ENCODE measurements at places on chromosomes 11 and 22.

- DNase-seq: no peak
Observed at GRCh38 chr11:38481391-38481790, 1883.4 kb upstream of the RAG2 start.

GRCh38 chr22:38311323-38311620, 6.0 kb downstream of the CSNK1E start:
- no peak for DNase-seq

DNA sequence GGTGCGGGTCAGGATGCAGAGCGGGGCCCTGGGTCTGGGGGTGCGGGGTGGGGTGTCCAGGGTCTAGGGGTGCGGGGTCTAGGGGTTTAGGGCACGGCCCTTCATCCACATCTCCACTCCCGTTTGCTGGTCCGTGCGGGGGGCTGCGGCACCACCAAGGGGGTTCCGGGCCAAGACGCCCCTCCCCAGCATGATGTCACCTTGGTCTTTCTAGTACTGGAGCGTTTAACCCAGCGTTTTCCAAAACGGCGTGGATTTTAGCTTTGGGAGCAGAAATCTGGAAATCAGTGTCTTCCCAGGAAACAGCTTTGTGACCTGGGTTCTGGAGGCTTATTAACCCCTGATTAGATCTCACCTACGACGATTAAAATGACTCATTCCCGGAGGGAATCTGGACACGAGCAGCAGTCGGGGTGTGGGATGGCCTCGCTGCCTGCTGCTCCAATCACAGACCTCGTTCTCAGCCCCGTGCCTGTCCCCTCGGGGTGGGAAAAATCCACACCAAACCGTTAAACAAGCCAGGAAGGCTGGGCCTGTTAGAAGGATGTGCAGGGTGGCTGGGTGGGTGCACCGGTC, 759 bp downstream of the AP2A2 start:
- DNase-seq: no peak

DNA sequence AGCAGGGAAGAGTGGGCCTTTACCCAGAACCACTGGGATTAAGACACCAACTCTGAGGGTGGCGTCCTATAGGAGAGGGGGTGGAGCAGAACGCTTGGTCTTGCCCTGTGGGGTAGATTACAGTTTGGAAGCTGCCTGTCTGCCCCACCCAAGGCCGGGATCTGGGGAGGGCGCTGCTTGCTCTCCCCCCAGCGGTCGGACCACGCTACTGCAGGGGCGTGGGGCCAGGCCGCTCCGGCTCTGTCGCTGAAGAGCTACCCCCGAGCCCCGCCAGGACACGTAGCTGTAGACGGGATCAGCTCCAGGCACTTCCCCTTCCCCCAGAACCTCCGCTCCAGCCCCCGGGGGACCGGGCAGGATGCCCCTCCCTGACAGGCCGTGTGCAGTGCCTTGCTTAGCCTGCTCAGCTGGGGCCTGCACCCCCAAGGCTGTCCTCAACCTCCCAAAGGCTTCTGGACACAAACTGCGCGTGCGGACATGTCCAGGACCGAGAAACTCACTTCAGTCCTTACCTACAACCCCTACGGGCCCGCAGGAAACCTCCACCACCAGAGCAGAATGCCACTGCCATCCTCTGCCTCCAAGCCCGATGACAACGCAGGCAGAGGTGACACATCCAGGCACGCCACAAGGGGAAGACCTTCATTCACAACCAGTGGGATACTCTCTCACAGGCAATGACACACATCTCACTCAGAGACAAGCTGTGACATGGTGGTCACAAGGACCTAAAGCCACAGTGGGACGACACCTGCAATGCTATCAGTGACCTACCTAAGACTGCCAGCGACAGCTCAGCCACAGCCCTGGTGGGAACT, 3.6 kb downstream of the AHNAK start:
- no peak for DNase-seq

DNA sequence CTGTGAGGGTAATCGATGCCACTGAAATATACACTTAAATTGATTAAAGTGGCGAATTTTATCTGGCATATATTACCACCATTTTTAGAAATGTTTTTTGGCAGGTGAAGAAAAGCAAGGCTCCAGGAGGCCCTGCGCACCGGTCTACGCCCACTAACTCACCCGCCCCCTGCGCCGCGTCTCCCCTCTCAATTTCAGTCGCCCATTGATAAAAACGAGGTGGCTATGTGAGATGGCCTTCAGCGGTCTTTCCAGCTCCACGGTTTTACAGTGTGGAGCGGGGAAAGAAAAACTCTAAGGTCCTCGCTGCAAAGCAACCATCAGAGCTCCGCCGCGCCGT, 602 bp upstream of the AQP11 start:
- DNase-seq: no peak

DNA sequence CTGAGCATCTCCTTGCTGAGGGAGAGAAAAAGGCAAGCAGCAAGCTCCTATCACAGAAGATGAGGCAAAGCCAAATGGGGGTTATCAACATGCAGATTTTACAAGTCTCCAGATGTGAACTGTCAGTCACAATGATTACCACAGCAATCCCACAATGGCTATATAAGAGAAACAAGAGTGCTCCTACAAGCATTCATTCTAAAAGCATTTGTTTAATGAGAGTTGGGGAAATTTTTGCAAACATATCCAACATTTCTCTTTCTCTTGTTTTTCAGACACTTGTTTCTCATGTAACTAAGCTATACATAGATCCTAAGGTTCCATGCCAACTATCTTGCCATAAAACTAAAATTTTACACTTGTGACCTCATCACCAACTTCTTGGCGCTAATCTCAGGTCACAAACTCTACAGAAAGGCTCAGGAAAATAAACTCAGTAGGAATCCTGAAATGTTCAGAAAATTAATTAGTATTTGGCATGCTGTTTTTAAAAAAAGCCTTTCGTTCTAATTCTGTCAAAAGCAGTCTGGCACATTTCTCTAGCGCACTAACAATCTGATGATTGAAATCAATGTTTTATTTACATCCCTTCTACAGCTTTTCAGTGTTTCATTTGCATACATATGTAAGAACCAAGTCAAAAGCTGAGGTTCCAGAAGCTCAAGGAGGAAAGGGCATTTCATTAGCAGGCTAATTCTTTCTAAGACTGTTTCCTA, 199.5 kb downstream of the TTC28 start:
- DNase-seq: no peak

GRCh38 chr11:69541001-69541285, 59.5 kb downstream of the LINC01488 start:
- DNase-seq: no peak

GRCh38 chr11:72352859-72353551, 81.3 kb downstream of the CLPB start:
- DNase-seq: no peak

Measured in activated CD8-positive, alpha-beta memory T cell treated with anti-CD3 and anti-CD28 coated beads for 48 hours (primary cell).